Type B pancreatic cell (in vitro differentiated cells): ENCODE measurements at places on chromosomes 6 and 20. TPM values are rescaled to one million over a fixed set of nuclear protein-coding genes. Genes with fewer than 3 reads are reported as not detected.
A peak's percentile ranks its signal among the peaks of the same experiment; 100 is the strongest.

GRCh38 chr20:17036541-17036940, 190.3 kb upstream of the PCSK2 start:
- DNase-seq: no peak

DNA sequence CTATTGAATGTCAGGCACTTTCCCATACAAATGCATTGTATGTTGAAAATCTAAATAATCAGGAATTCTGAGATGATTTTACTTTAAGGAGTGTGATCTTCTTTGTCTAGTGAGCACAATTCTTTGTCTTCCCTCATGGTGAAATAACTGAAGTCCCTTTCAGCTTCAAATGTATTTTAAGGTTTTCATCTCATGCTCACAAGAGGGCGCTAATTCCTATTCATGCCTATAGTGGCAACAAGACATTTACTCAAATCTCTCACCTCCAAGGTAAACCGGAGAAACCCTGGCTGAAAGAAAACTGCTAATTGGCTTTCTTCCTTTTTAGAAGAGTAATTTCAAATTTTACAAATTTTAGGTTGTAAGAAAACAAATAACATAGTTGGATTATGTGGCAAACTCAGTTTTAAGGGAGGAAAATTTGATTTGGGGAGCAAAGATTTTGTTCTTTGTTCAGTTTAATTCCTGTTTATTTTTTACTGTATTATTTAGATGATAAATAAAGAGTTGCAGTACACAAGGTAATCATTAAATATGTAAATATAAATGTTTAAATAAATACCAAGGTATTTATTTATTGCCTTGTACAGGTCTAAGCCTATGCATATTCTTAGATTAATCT, 69.1 kb downstream of the SLC35F1 start:
- DNase-seq: no peak

DNA sequence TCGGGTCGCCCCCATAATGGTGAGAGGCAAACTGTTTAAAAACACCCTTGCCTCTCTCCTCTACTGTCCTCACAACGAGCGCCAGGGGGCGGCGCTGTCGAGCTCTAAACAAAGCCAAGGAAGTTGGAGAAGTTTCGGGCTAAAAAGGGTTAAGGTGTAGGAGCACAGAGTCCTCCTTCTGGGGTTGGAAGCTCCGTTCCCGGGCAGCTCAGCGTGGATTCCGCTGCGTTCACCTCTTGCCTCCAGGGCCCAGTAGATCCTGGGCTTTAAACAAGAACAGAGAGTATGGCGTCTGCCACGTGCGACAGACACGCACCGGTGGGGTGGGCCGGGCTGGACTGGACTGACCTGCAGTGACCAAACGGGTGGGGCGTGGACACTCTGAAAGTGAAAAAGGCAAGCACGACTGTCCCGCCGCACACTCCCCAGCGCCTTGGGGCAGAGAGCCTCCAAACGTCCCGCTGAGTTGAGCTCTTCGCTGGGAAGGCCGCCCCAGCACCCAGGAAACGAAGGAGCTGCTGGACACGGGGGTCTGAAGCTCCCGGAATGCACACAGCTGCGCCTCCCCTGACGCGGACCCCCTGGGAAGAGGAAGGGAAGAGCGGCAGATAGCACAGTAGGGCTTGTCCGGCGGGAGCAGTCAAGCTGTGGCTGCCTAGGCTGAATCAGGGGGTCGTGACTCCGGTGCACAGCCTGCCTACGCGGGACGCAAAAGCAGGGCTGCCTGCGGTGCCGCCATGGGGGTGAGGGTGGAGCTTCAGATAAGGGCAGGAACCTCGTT, 1.6 kb upstream of the THBD start:
- peak; percentile 88 for DNase-seq

Gene CRNKL1
- total RNA-seq: 23.6 and 25.1 TPM in 2 replicates

Gene DEK
- 84.2 and 124 TPM in 2 replicates for total RNA-seq

Gene MATN4
- total RNA-seq: 0.75 TPM in 1 of 2 replicates, not detected in the other

DNA sequence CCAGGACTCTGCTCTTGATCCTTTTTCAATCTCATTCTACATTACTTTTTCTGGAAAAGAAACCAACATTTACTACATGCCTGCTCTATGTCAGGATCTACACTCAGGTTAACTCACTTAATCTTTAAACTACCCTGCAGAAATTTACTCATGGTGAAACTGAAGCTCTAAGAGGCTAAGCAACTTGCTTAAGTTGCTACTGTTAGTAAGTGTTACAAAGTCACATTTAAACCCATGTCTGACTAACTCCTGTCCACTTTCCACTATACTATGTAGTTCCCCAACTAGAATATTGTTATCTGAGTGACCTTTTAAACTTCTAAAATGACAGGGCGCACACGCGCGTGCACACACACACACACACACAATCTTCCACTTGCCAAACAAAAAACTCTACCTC, 5.0 kb downstream of the CEP162 start:
- no peak for DNase-seq

- DNase-seq: no peak
Measured at GRCh38 chr20:4961746-4962145, 39.6 kb downstream of the SLC23A2 start.

GRCh38 chr20:57717797-57718196, 8.0 kb upstream of the PMEPA1 start:
- no peak for DNase-seq

DNA sequence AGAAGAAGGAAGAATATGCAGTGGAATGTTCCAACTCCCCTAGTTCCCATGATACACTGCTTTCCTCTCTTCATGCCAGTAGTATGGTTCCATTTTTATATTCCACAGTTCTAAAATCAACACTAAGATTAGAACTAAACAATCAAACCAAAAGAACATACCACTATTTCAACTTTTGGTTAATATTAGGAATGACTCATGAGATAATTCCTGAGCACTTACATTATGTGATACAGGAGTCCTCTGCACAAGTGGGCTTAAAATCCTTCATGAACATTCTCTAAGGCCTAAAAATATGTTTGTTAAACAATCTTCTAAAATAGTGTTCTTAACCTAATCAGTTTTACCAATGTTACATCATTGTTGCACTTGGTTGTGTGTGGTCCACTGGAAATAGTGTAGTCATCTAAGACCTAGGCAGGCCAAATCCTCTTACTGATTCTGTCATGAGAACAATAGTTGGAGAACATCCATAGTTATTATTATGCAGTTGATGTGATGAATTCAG, 30.3 kb upstream of the RCAN2 start:
- no peak for DNase-seq
